ENCODE measurements at places on chromosomes 4 and X.

- no peak for DNase-seq
Observed at GRCh38 chrX:68454476-68455150, 21.3 kb upstream of the OPHN1 start.

GRCh38 chr4:184457535-184458249 is 16.7 kb downstream of the IRF2 start:
- no peak for DNase-seq

GRCh38 chr4:181488926-181489325 is 754.3 kb upstream of the TENM3 start:
- DNase-seq: no peak

- DNase-seq: no peak
Observed at GRCh38 chr4:104418286-104418685, 76.4 kb downstream of the CXXC4 start.

DNA sequence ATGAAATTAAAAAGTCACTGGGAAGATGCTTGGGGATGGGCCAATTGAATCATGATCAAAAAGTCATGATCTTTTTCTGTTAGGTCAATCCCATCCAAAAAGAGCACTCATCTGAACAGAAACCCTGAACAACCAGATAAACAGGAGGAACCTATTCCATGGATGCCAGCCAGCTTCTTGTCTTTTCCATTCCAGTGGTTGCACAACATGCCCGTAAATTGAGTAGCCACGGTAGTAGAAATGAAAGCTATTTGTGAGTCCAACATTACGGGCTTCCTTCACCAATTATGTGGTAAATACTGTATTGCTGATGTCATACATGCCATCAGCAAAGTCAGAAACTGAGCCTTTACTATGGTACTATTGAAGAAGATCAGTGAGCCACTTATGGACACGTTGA is 982.4 kb upstream of the HS3ST1 start:
- DNase-seq: no peak

DNA sequence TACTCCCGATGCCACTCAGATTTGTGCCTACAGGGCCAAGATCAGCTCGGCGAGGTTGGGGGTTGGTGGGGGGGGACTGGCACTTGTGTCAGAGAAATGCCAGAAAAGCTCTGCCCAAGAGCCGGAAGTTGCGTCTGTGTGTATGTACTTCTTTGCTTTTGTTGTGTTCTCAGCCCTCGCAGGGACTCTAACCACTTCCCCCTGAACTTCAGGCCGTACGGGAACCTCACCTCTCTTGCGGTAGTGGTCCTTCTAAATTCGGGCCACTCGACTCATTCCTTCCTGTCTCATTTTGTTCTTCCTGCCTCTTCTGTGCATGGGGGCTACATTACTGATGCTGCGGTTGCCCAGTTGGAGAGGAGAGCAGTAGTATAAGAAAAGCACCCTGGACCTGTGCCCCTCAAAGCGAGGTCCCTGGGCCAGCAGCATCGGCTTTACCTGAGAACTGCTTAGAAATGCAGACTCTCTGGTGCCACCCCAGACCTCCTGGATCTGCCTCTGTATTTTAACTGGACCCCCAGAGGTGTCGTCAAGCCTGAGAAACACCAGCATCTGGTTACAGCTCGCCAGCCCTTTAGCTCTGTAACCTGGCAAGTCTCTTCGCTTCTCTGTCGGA is 146.3 kb upstream of the RPS6KA3 start:
- DNase-seq: no peak

DNA sequence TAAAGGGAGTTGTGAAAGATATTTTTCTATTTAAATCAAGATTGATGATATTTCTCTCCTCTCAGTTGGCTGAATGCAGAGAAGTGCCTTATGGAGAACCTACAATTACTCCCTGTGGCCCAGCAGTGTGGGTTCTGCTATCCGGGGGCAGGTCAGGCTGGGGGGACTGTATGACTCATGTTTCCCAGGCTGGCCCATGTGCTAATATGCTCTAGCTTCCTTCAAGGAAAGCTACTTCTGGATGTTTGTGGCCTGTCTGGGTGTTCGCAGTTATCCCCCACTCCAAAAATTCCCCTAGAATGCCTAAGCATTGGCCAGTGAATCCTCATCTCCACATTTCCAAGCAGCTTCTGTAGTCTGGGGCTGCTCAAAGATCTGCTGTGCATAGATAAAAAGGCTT is 58.9 kb upstream of the SPP1 start:
- no peak for DNase-seq

- DNase-seq: no peak
Observed at GRCh38 chr4:14984448-14984847, 17.8 kb upstream of the CPEB2 start.

- DNase-seq: no peak
Observed at GRCh38 chr4:74456056-74456744, 11.3 kb downstream of the AREG start.

GRCh38 chrX:138723301-138723700 is 11.8 kb upstream of the FGF13 start:
- no peak for DNase-seq

GRCh38 chrX:47687263-47687662 is 28.3 kb upstream of the UXT start:
- DNase-seq: no peak

- no peak for DNase-seq
Observed at GRCh38 chr4:3611778-3612177, 79.6 kb upstream of the LRPAP1 start.

GRCh38 chr4:118962540-118962939 is 73.9 kb downstream of the SYNPO2 start:
- DNase-seq: no peak

GRCh38 chr4:75678965-75679364 is 5.8 kb upstream of the G3BP2 start:
- DNase-seq: no peak

DNA sequence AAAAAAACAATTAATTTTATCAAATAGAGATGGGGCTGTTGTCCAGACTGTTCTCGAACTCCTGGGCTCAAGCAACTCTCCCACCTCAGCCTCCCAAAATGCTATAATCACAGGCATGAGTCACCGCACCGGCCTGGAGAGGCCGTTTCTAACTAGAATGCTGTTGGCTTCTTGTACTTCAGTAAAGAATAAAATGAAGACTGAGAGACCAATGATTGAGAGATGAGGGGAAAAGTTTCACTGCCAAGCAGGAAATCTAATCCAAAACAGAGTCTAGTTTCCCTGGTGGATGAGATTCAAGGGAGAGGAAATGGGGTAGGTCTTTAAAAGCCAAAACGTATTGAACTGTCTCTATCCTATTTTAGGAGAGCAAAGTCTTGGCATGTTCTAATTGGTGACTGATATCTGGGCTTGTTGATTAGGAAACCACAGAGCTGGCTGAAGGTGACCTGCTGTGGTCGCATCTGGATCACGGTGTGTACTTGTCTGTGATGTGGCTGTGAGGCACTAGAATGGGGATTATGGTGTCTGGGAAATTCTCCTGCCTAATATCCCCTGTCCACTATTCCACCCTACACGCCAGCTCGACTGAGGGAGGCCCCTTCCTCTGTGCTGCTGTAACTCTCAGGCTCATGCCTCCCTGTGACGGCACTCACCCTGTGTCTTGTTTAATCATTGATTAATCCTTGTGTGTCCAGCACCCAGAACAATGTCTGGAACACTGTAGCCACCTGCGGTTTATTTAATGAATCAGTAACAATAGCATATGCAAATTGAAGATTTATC is 15.0 kb upstream of the TRIM2 start:
- DNase-seq: no peak

GRCh38 chrX:41671082-41671481 is 17.7 kb upstream of the GPR34 start:
- DNase-seq: no peak

- DNase-seq: no peak
Observed at GRCh38 chr4:46594661-46595060, 204.7 kb upstream of the GABRA2 start.

DNA sequence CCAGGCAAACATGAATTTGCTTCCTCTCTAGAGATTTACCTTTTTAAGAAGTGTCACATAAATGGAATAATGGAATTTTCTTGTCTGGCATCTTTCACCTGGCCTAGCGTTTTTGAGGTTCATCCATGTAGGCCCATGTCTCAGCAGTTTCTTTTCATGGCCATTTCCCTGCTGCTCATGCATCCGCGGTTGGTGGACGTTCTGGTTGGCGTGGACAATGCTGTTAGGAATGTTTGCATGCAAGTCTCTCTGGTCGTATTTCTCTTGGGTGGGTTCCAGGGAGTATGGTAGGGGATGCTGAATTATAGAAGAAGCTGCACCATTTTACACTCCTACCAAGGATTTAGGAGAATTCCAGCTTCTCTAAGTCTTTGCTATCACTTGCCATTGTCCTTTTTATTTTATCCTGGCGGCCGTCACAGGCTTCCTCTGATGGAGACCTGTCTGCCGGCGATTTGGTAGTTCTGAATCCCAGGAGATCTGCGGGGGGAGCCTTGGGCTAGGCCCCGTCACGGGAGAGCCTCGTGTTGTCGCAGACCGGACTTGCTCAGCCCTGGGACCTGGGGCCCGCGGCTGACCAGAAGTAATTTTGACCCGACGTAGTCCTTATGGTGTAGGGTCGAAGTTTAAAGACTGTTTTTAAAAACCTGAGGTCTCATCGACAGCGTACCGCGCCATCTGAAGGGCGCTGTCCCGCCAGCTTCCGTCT is 56.9 kb upstream of the TADA2B start:
- no peak for DNase-seq

GRCh38 chrX:64885850-64886249 is 90.4 kb downstream of the ZC4H2 start:
- no peak for DNase-seq

DNA sequence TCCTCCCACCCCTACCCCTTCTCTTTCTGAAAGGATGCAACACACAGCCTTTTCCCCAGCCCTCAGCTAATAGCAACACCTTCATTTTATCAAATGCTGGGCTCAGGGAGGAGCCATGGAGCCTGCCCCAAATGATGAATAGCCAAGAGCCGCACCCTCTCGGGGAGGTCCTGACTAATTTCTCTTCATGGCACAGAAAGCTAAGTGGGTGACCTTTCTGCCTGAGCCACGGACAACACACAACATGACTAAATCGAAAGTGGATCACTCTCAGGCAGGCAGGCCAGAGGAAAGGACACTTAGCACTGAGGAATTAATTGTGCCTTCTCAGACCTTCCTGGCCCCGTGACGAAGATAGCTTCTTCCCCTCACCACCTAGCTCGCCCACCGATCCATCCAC is 165.1 kb upstream of the RAI2 start:
- DNase-seq: no peak
